ENCODE measurements at places on chromosomes 6 and 20. TPM values are rescaled to one million over a fixed set of nuclear protein-coding genes. Genes with fewer than 3 reads are reported as not detected.

GRCh38 chr20:41951615-41952014 lies 333.4 kb upstream of the CHD6 start:
- no peaks in the 10 kb centered on the region for H3K4me1 ChIP-seq
- H3K27me3 ChIP-seq, result no peaks in the 10 kb centered on the region
- H3K4me3 ChIP-seq, result no peak overlapping the region
- H3K36me3 ChIP-seq, result no peaks in the 10 kb centered on the region

DNA sequence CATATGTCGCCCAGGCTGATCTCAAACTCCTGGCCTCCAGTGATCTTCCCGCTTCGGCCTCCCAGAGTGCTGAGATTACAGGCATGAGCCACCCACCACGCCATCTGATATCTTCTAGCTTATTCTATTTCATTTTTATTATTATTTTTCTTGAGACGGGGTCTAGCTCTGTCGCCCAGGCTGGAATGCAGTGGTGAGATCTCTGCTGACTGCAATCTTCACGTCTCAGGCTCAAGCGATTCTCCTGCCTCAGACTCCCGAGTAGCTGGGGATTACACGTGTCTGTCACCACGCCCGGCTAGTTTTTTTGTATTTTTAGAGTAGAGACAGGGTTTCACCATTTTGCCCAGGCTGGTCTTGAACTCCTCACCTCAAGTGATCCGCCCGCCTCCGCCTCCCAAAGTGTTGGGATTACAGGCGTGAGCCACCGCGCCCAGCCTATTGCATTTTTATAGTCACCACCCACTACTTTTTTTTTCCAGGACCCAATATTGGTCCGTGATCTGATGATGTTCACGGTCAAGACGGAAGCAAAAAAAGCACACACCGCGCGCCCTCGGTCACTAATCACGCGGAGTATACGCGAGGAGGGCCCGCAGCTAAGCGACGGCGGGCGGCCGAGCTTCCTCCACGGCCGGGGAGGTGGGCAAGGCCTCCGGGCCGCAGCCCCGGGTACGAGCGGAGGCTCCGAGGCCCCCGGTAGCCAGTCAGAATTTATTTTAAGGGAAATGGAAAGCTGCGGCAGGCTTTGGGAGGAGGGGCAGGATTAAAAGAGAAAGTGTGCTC lies 1.1 kb upstream of the LSM14B start:
- H3K36me3 ChIP-seq, result no peaks in the 10 kb centered on the region
- peak overlapping the region; percentile 50 for H3K4me3 ChIP-seq
- H3K27ac ChIP-seq, result peak overlapping the region; percentile 96
- no peaks in the 10 kb centered on the region for H3K27me3 ChIP-seq
- H3K4me1 ChIP-seq, result peaks cover 6% of the 10 kb centered on the region
- DNase-seq, result peak; percentile 49

MYMX gene
- not detected for total RNA-seq

- H3K27me3 ChIP-seq, result no peaks in the 10 kb centered on the region
- no peaks in the 10 kb centered on the region for H3K36me3 ChIP-seq
- H3K4me3 ChIP-seq, result no peak overlapping the region
- H3K4me1 ChIP-seq, result no peaks in the 10 kb centered on the region
- H3K27ac ChIP-seq, result no peak overlapping the region
These were observed 13.6 kb downstream of the GLYATL3 start for GRCh38 chr6:49513153-49513989.

DNA sequence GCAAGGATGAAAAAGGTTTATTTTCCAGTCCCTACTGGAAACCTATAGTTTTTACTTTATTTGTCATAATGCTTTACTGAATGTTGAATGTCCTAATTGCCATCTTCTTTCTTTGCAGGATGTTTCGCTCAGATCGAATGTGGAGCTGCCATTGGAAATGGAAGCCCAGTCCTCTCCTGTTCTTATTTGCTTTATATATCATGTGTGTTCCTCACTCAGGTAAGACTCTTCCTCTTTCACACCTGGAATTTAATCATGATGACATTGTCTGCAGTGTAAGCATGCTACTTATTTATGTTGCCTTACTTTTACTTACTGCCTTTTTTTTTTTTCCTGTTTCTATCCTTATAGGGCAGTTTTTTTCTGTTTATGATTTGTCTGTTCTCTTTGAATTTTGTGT lies 7.6 kb downstream of the ADGRG6 start:
- no peak overlapping the region for H3K4me3 ChIP-seq
- no peaks in the 10 kb centered on the region for H3K27me3 ChIP-seq
- no peaks in the 10 kb centered on the region for H3K36me3 ChIP-seq
- no peak overlapping the region for H3K27ac ChIP-seq
- H3K4me1 ChIP-seq, result no peaks in the 10 kb centered on the region
- DNase-seq, result no peak

GRCh38 chr6:117384659-117385058 lies 41.1 kb downstream of the ROS1 start:
- DNase-seq, result no peak
- no peaks in the 10 kb centered on the region for H3K4me1 ChIP-seq
- H3K27ac ChIP-seq, result no peak overlapping the region

DNA sequence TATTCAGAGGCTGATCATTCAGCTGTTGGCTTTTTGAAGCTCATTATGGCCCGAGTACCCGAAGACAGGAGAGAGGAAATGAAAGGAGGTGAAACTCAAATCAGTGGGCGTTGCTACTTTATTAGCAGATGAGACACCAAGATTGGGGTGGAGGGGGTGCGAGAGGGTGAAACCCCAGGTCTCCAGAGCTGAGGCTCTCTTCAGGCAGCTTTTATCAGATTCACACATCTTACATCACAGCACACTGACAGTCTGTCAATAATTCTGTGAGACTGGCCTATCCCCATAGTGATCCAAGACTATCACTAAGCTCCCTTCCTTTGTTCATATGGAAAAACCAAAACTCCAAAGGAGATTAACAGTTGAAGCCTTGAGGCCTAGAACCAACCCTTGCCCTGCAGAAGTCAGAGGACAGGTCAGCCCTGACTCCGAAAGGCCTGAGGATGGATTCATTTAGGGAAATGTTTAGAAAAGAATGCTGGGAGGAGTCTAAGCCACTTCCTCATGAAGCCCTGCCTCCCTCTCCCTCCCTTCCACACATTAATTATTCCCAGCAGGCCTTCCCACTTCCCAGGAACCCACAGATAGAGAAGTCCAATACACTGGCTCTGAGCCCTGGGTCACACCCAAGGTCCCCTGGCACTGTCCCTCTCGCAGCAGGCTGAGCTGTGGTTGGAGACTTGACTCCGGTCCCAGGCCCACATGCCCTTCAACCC lies 23.2 kb downstream of the TRERF1 start:
- no peak for DNase-seq
- no peaks in the 10 kb centered on the region for H3K36me3 ChIP-seq
- no peaks in the 10 kb centered on the region for H3K27me3 ChIP-seq
- no peak overlapping the region for H3K4me3 ChIP-seq

DNA sequence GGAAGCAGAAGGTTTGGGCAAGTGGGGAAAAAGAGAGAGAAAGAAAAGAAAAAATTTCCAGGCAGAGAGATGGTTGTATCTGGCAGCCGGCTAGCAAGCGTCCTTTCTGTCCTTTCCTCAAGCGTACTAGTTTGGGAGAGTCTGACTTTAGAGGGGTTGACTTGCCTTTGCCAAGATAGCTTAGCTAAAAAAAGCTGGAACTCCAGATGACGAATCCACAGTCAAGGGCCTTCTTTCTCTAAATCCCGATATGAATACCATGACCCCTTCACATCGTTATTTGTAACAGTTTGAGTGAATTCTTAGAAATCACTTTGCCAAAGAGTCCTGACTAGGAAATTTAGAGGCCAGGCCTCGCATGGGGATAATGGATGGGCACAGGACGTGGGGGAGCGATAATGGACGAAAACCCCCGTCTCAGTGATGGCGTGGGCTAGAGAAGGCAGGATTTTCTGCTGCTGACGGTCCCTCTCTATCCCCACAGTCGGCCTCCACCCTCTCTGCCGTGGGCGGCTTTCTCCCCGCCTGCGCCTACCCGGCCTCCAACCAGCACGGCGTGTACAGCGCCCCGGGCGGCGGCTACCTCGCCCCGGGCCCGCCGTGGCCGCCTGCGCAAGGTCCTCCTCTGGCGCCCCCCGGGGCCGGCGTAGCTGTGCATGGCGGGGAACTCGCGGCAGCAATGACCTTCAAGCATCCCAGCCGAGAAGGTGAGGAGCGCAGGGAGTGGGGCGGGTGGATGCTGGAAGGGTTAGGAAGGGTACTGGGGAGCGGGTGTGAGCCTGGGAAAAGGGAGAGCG lies 3.5 kb downstream of the PAX1 start:
- H3K27ac ChIP-seq, result no peak overlapping the region
- no peak for DNase-seq
- no peaks in the 10 kb centered on the region for H3K4me1 ChIP-seq
- no peak overlapping the region for H3K4me3 ChIP-seq
- H3K27me3 ChIP-seq, result no peaks in the 10 kb centered on the region
- no peaks in the 10 kb centered on the region for H3K36me3 ChIP-seq

- H3K4me1 ChIP-seq, result no peaks in the 10 kb centered on the region
- no peak for DNase-seq
- H3K27ac ChIP-seq, result no peak overlapping the region
- no peak overlapping the region for H3K4me3 ChIP-seq
- H3K27me3 ChIP-seq, result no peaks in the 10 kb centered on the region
These were observed 20.7 kb upstream of the EPB41L1 start for GRCh38 chr20:36133821-36134220.

- no peaks in the 10 kb centered on the region for H3K27me3 ChIP-seq
- H3K27ac ChIP-seq, result no peak overlapping the region
- no peak for DNase-seq
- no peak overlapping the region for H3K4me3 ChIP-seq
- H3K36me3 ChIP-seq, result no peaks in the 10 kb centered on the region
- H3K4me1 ChIP-seq, result peaks cover 2% of the 10 kb centered on the region
These were observed 1.6 kb upstream of the OGFRL1 start for GRCh38 chr6:71287038-71287437.

DNA sequence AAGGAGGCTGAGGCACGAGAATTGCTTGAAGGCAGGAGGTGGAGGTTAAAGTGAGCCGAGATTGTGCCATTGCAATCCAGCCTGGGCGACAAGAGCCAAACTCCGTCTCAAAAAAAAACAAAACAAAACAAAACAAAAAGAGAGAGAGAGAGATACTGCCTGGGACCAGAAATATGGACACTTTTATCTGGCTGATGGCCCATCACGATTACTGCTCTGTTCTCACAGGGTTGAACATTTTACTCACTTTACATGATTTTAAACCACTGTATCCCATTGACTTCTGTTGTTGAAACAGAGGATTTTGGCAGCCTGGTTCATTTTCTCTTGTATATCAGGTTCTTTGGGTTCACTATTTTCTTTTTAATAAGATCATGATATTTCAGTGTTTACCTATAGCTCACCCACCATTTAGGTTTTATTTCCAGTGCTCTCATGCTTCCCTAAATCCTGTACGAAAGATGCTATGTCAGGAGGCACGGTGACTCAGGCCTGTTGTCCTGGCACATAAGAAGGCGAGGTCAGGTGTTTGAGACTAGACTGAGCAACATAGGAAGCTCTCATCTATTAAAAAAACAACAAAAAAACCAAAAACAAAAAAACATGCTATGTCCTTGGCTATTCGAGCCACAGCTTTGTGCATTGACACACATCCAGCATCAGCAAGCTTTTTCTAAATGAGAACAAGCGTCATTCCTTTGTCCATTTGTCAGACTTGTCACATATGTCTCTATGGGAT lies 34.5 kb upstream of the RREB1 start:
- no peaks in the 10 kb centered on the region for H3K4me1 ChIP-seq
- no peak for DNase-seq
- no peaks in the 10 kb centered on the region for H3K36me3 ChIP-seq
- no peak overlapping the region for H3K4me3 ChIP-seq

DNA sequence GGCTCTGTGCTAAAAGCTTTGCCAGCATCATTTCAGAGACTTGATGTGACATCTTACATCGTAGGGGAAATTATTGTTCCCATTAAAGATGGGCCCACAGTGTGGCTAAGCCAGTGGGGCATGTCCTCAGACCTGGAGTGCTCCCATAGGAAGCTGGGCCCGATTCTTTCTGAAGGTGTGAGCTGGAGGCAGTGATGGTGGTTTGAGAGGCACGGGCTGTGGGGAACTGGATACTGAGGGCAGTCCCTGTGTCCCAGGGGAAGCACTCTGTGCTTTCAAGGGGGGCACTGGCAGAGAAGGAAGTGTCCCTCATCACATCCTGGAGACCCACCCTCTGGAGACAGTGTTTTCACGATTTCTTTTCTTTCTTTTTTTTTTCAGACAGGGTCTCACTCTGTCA lies 8.6 kb upstream of the FAM110A start:
- no peaks in the 10 kb centered on the region for H3K4me1 ChIP-seq
- DNase-seq, result no peak
- no peak overlapping the region for H3K27ac ChIP-seq

CST2 gene
- not detected for total RNA-seq

Measured in ovary (tissue), 10 donors.